Frontal cortex (tissue), 4 donors: ENCODE measurements at places on chromosomes 3 and 15.
A peak's percentile ranks its signal among the peaks of the same experiment; 100 is the strongest.

DNA sequence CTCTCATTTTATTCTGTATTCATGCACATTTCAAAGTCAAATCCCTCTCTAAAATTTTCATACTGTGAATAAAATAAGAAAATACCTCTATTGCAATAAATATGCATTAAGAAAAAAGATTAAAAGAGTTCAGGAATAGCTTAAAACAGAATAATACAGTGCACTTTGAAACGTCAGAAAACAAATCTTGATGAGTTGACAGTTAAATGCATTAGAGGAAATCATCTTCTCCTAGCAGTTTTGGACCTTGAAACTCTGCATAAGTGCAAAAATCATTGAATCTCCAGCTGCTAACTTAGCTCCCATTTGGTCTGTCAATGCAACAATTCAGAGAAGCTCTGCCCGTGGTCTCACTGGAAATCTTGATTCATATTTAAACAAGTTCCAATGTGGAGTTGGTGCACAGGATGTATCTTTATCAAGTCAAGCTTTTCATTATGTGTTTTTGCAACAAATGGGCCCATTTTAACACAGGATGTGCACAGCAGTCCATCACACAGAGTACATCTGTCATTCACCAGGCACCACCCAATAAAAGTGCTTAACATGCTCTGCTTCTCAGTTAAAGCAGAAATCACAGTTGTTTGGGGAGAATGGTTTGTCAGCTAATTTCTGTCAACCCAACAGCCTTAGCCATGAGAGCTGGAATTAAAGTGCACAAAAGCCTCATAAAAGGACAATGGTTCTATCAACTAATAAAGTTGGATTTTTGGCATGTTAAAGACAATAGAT is 98.8 kb upstream of the ARRDC4 start:
- DNase-seq: no peak

- DNase-seq: no peak
Observed at GRCh38 chr3:30696403-30696819, 90.0 kb downstream of the TGFBR2 start.

- no peak for DNase-seq
Observed at GRCh38 chr15:98720031-98720430, 71.7 kb downstream of the IGF1R start.

GRCh38 chr3:128076483-128077201 is 24.4 kb downstream of the SEC61A1 start:
- peak; percentile 60 for DNase-seq

DNA sequence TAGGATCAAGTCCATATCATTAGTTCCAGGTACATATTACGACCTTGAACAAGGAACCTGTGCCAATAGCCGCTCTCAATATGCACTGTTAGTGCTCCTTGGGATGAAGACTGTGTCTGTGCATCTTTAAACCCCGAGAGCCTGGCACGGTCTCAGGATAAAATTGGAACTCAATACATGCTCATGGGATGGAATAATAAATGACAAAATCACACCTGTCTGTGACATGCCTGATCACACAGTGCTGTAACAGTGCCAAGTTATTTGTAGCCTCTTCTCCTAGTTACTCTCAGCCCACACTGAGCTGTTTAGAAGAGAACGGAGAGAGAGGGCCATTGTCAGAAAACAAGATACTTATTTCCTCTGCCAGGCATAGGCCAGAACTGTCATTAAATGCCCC is 82.2 kb downstream of the SSR3 start:
- no peak for DNase-seq

DNA sequence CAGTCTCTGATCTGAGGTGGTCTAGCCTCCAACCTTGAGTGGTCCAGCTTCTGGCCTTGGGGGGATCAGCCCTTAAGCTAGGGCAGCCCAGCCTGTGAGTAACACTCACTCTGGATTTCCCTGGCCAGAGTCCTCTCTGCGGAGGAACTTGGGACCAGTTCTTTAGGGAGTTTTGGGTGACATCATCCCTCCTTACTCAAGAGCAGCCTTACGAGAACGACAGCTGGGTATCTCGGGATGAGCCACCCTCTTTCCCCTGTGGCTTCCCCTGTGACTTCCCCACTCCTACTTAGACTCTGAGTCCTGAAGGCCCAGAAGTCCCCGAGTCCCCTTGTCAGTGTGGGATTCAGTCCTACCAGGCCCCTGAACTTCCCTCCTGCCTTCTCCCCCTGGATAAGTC is 10.2 kb upstream of the PLXND1 start:
- no peak for DNase-seq

DNA sequence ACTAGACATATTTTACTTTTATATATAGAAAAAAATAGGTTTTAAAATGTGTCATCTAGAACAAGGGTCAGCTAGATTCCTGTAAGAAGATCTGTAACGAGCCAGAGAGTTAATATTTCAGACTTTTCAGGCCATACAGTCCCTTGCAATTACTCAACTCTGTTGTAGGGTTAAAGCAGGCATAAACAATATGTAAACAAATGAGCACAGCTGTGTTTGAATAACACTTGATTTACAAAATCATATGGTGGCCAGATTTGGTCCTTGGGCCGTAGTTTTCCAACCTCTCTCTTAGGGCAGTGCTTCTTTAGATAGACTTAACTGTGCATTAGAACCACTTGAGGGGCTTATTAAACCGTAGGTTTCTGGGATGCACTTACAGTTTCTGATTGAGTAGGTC is 19.6 kb downstream of the LRRC57 start:
- no peak for DNase-seq

GRCh38 chr3:197171481-197172067 is 126.8 kb downstream of the DLG1 start:
- DNase-seq: no peak

DNA sequence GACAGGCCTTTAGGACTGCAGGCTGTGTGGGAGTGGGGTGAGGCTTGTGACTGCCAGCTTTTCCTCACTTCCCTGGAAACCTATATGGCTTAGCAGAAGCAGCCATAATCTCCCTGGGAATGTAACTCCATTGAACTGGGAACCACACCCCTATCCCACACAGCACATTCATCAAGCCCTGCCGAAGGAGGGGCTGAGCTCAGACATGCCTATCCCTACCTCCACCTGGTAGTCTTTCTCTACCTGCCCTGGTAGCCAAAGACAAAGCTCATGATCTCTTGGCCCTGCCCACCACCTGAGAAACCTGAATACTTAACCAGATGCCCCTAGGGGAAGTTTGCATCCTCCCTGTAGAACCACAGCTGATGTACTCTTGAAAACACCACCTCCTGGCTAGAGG is 219.8 kb downstream of the UNC13C start:
- no peak for DNase-seq

DNA sequence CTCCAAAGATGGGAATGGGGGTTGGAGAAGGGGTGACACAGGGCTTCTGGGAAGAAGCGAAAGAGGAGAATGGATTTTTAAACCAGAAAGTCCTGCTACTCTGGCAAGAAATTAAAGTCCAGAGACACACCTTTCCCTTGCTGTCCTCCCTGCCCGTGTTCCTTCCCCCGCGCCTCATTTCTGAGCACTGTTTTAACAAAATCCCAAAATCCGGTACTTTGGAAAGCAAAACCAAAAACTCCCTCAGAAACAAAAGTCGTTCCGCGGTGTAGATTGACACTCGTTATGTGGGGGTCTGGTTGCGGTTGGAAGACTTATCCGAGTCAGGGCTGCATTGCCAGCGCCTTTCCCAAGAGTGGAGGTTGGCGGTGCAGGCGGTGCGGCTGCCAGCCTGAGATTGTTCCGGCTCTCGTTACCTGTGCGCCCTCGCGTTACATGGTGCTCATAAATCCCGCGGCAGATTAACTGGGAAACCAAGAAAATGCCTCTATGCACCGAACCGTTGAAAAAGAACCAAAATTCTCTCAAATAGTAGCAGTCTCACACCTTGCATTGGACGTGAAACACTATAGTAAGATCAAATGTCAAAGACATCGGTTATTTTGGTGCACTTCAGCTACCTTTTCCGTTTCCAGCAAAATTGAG is 217.7 kb downstream of the MEIS2 start:
- no peak for DNase-seq

- DNase-seq: no peak
Observed at GRCh38 chr3:125194849-125195601, 17.5 kb downstream of the SLC12A8 start.

DNA sequence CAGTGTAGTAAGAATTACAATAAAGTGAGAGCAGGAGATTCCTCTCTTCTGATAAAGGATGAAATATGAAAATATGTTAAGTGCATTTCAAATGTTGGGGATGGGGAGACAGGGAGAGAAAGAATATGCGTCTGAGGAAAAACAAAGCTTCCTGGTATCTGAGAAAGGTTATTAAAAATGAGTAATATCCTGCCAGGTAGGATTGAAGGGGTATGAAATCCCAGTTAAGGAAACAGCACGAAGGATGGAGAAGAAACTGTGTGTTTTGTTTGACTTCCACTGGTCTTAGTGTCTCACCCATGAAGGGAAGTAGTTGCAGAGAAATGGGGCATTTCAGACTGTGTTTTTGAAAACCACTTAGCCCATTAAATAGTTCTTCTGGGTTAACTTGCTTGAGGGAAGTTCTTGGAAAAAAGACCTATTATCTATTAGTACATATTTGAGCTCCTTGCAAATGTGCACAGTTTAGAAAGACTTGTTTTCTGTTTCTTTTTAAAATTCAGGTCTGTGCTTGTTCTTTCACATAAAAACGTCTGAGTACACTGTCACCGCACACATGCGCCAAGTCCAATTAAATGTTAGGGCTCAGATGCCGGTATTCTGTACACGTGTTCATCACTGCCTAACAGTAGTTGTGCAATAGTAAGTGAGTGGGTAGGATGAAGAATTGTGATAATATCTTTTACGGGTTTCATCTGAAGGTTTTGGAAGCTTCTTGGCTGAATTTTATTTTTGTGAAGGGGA is 196.1 kb upstream of the P2RY1 start:
- DNase-seq: peak; percentile 6

- no peak for DNase-seq
Observed at GRCh38 chr3:196246612-196247308, 30.4 kb downstream of the SLC51A start.

DNA sequence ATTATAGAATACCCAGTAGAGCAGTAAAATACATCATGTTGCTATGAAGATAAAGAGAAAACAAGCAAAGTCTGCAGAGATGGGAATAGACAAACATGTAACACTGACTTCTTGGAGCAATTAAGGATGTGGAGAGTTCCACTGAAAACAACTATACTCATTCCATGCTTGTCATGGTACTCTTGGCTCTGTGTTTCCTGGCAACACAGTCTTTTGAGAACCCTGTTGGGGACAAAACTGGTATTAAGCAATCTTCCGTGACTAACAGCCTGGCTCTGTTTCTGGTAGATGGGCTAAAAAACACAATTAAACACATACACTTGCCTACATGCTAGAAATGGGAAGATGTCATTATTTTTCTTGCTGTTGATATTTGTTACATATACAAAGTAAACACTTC is 1212.3 kb upstream of the GBE1 start:
- DNase-seq: no peak

GRCh38 chr3:74057169-74057568 is 432.4 kb upstream of the PDZRN3 start:
- DNase-seq: no peak

DNA sequence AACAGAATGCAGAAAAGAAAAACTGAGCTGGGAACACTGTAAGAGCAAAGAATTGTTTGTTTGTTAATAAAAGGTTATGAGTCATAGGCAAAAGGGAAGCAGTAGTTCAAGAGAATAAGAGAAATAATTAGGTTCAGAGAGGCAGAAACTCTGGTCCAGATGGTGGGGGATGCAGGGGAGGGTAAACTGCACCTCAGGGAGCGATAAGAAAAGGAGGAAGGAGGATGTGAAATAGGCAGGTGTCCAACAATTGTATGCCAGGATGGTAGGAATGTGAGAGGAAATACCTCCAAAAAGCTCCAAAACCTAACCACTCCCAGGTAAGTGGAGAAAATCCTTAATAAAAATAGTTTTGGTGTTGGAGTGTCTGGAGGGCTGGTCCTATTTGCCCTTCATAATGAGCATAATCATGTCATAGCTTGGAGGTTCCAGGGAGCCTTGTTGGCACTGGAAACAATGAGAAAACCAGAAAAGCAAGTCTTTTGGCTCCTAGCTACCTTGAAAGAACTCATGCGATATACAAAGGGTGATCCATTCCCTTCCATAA is 405.4 kb upstream of the TBL1XR1 start:
- DNase-seq: no peak
